ENCODE measurements at places on chromosomes 1 and 21.

DNA sequence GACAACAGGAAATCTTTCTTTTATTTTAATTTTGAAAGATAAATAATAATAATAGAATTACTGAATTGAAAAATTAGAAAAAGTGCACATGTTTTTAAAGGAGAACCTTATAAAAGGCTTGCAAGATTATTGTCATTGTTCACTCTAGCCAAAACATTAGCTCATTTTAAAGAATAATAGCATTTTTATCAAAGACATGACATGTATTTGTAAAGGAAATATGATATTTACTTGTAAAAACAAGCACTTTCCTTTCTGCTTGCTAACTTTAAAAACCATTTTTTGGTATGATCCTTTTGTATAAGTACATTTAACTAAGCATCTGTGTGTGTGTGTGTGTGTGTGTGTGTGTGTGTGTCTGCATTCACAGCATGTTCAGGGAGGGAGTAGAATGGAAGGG is 156.3 kb upstream of the C1orf87 start:
- no peak for DNase-seq

DNA sequence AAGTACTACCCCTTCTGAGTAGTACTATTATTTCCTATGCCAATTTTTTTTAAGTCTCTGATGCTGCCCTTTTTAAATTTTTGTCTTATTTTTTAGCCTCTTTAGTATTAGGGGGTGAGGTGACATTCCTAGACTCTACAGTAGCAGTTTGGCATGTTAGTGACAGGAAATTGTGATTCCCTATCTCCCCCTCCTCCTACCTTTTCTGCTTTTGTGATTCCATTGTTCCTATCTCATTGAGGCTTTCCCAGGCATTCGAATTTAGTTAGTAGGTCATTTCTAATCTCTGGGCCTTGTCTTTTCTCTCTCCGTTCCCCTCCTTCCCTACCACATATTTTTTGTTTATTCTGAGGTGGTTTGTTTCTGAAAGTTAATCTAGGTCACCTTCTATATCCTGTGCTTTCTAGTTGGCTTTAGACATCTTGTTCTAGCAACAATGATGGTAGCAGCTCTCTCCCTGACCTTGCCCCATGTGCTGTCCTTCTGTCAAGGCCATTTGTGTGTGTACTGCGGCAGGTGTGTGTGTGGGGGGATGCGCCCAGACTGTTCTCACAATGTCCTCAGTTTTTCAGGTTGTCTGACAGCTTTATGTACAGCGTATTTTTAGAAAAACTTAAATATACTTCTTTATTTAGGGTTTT is 21.5 kb downstream of the SEMA6C start:
- no peak for DNase-seq

DNA sequence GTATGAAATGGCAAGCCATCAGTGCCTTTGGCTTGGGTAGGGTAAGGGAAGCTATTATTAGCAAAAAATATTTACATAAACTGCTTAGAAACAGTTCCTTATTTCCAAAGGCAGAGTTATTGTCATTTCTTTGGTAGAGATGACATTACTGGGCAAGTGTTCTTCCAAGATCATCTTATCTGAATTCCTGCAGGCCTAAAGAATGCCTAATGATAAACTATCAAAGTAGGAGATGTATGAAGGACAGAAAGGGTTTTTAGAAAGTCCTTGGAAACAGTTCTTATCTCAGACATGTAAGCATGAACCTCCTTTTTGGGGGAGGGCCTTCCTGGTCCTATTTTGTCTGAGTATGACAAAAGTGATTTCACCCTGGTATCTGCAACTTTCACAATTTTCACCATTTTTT is 5.1 kb upstream of the FRRS1 start:
- DNase-seq = no peak

DNA sequence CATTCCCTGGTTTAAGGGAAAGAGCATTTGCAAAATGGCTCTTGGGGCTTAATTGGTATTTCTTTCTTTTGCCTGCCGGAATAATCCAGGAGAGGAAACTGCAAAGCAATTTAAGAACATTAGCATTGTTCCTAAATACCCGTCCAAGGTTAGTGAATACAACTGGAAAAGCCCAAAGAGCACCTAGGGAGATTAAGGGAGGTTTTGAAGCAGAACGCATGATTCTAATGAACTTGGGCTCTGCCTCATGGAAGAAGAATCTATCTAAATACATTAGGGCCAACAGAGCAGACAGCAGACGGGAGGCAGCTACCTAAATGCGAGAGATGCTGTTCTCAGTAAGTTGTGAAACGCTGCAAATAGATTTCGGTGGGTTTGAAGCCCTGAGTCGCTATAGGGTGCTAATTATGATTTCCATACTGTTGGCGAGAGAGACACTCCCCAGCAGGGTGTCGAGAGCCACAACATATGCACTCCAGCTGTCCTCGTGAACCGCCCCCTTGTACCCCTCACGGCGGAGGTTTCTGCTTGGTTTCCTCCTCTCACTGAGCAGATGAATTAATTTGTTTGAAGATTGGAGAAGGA is 326.7 kb upstream of the CAMK1G start:
- DNase-seq = no peak
